Karpas-422 (cell line): ENCODE measurements at places on chromosomes 13 and 19.

GRCh38 chr13:44273991-44274770, 99.4 kb upstream of the SERP2 start:
- DNase-seq, result peak; percentile 69

- no peak for DNase-seq
Measured at GRCh38 chr13:33615436-33615835, 202.5 kb upstream of the RFC3 start.

GRCh38 chr13:76971851-76972829, 19.7 kb upstream of the CLN5 start:
- DNase-seq, result peak; percentile 50

DNA sequence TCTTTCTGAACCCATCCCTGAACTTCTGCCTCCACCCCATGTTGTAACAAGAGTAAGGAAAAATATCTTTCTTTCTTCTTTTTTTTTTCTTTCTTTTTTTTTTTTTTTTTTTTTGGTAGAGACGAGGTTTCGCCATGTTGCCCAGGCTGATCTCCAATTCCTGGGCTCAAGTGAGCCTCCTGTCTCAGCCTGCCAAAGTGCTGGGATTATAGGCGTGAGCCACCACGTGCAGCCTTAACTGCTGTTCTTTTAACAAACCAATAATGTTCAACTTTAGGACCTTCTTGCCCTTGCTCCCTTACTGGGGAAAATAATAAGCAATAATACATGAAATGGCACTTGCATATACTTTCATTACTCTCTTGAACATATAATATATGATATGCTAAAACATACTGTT, 19.6 kb downstream of the GPR183 start:
- no peak for DNase-seq

DNA sequence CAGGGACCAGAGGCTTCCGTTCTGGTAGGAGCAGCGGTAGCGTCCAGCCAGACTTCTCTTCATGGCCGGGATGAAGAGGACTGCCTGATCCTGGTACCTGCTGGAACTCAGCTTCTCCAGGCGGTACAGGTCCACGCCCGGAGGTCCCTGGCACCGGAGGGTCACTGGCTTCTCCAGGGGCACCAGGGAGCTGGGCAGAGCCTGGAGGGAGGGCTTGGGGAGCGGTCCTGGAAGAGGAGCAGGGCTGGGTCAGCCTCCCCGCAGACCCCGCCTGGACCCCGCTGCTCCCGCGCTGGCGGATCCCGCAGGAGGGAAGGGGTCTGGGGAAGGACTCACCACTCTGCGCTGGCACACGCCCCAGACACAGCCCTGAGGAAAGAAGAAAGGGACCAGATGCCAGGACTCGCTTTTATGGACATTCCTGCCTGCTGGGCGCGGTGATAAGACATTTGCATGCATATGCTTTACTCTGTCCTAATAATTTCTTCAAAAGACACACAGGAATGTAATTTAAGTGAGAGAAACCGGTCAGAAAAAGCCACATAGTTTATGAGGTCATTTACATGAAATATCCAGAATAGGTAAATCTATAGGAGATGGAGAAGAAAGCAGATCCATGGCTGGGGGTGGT, 5.8 kb downstream of the GP6 start:
- no peak for DNase-seq

DNA sequence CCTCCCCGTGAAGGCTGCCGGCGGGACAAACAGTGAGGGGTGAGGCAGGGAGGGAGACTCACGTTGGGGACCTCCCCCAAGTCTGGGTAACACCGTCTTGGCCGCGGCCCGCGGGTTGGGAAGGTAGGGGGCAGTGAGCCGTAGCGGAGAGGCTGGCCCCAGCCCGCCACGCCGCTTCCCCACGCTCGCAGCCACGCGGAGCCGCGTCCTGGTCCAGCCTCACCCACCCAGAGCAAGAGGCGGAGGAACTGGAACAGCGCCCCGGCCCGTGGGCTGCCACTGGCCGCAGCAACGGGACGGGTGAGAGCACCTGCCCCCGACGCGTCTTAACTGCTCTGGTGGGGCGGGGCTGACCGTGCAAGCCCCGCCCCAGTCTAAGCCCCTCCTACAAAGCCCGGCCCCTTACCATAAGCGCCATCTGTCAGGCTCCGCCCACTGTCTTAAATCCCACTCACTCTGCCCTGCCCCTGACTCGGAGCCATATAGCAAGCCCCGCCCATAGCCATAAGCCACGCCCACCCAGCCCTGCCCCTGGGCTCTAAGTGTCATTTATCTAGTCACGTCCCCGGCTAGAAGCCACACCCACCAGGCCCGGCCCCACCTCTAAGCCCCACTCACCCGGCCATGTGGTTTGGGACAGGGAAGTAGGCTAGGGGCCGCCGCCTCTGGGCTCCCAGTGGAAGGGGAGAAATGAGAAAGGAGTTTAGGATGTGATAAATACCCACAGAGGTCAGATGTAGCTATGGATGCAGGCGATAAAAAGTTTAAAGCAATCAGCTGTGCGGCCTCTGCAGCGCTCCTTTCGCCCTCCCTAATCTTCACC, 2.1 kb upstream of the CCL25 start:
- DNase-seq, result peak; percentile 94

GRCh38 chr19:29492769-29493168, 33.0 kb upstream of the VSTM2B start:
- DNase-seq, result no peak

- DNase-seq, result no peak
Measured at GRCh38 chr13:108662528-108662927, 33.1 kb downstream of the MYO16 start.

GRCh38 chr19:18262917-18263316, 11.3 kb downstream of the IQCN start:
- DNase-seq, result no peak

DNA sequence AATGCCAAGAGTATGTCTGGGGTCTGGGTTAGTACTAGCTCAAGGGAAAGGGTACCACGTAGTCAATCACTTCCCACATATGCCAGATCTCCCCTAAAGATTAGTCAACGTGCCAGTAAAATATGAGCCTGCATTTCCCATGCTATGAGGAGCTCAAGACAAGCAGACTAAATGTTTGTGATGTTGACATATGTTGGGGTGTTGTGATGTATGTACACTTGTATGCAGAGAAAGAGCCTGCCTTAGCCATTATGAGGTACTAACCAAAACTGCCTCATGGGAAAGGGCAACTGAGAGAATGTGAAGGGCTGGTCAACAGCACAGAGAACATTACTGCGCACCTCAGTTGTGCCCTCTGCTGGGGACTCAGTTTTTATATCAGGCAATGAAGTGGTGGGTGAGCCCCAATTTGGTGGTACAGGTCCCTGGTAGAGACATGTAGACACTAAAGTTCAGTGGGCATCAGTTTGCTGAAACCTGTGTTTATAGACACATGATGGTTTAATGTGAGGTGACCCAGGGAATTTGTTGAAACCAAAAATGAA, 287.0 kb downstream of the DCT start:
- DNase-seq, result peak; percentile 67

- DNase-seq, result peak; percentile 46
Measured at GRCh38 chr19:2271234-2272103, 10.5 kb downstream of the PEAK3 start.

DNA sequence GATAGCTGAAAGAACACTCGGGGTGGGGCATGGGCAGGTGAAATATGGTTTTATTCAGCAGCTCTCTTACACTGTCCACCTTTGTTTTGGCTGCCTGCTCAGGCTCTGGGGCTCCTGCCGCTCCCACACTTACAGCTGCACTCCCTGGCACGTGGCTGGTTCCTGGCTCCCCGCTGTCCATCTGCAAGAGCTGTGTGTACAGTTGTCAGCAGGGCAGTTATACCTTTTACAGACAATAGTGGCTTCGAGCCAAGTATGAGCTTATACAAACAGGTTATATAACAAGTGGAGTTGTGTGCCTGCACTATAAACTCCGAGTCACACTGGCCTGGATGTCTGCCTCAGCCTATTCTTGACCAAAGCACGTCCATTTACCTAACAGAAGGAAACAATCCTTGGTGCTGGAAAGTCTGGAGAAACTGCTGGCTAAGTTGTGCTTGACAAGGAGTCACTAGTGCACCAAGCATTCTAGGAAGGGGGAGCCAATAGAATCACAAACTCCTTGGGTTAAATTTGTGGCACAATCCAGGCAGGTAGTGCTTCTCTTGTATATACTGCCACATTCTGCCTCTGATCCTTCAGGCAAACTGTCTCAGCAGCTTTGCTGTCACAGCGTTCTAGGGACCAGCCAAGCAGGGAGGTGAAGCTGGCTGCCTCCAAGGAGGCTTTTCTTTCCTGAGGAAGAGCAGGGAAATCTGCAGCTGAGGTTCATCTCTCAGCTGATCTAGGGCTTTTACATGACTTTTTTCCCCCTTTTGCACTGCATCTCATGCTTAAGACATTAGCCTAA, 68.2 kb downstream of the NHLRC3 start:
- peak; percentile 26 for DNase-seq

- DNase-seq, result no peak
Measured at GRCh38 chr13:101049166-101049850, 367.0 kb downstream of the NALCN start.

GRCh38 chr13:33409673-33410510, 124.3 kb upstream of the STARD13 start:
- DNase-seq, result no peak

DNA sequence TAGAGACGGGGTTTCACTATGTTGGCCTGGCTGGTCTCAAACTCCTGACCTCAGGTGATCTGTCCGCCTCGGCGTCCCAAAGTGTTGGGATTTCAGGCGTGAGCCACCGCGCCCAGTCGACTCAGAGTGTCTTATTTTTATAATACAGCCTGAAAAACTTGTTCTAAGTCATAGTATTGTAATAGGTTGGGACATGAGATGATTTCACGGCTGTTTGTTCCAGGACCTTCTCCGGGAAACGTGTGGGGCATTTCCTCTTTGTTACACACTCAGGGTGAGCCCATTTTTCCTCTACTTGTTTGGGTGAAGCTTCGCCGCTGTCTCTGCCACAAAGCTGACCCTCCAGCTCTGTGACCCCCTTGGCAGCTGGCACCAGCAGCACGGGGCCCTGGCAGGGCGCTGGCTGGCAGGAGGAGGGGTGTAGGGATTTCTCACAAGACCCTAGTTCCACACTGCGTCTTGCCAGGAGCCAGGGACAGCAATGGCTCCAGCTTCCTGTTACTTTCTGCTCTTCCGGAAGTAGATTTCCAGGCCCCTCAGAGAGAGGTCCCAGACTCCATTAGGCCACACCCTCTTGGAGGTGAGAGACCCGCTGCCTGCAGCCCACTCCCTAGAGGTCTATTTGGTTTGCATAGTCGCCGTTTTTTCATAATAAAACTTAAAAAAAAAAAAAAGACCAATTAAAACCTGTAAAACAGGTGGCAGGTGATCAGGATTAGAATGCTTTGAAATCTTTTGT, 15.6 kb downstream of the FGF21 start:
- no peak for DNase-seq

DNA sequence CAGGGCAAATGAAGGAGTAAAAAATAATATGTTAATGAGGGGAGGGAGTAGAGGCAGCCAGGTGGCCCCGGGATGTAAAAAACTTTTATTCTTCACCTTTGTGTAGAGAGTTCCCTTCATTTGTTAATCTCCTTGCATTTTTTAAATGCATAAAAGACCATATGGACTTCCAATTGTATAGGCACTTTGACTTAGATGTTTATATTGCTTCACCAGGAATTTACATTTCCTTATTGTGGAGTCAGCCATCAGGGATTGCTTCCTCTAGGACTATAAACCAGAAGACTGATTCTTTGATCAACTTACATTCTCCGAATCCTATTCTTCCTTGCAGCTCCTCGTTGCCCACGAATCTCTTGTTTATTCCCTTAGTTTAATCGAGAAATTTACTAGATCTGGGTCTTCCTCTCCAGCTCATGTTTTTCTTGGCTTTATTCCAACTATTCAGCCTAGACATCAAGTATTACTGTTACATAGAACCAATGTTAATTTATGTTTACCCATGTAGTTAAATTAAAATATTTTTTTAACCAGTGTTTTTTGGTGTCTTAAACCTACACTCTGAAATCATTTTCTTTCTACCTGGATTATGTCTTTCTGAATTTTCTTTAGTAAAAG, 1187.0 kb upstream of the SLC10A2 start:
- DNase-seq, result no peak

GRCh38 chr19:1259876-1260748, 9.0 kb upstream of the CIRBP start:
- peak; percentile 77 for DNase-seq

DNA sequence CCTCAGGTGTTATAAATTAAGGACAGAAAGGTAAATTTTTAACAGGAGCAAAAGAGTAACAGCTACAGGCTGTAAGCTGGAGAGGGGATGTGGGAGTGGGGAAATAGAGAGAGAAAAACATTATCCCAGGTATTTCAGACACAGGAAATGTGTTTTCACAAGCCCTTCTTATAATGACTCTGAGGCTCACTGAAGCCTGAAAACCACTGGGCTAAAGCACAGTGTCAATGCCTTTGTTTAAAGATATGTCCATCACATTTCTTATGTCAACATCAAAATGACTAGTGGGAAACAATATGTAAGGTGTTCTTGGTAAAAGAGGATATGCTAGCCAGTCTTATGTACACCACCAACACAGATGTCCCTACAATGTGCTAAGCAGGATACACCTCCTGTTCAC, 365.9 kb downstream of the FGF14 start:
- no peak for DNase-seq

DNA sequence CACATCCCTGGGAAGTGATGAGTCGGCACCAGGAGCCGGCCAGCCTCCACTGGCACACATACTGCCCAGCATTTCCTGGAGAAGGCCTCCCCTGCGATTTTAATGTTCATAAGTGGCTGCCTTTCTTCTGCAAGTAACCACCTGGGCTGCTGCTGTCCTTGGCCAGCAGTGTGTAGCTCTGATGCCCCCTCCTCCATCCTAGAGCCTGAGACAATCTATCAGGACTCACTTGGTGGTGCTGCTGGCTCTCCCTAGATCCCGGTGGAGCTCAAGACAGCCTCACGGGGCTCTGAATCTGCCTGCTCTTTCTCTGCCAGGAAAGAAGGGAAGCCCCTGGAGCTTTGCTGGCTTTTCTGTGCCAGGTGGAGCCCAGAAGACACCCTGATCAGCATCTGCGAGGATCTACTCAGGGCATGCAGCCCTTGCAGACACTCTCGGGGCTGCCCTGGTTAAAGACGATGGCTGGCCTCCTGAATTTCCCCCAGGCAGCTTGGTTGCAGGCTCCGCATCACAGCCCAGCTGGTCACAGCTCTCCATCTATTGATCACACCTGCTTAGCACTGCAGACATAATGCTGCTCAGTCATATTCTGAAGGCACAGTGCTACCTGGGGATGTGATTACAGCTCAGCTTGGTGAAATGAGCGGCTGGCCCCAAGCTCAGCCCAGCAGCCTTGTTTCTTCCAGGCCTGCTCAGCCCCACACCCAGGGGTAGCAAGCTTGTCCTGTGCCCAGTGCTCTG, 122.3 kb downstream of the ZDHHC20 start:
- no peak for DNase-seq

- no peak for DNase-seq
Measured at GRCh38 chr19:40419066-40419612, 6.0 kb upstream of the PRX start.

DNA sequence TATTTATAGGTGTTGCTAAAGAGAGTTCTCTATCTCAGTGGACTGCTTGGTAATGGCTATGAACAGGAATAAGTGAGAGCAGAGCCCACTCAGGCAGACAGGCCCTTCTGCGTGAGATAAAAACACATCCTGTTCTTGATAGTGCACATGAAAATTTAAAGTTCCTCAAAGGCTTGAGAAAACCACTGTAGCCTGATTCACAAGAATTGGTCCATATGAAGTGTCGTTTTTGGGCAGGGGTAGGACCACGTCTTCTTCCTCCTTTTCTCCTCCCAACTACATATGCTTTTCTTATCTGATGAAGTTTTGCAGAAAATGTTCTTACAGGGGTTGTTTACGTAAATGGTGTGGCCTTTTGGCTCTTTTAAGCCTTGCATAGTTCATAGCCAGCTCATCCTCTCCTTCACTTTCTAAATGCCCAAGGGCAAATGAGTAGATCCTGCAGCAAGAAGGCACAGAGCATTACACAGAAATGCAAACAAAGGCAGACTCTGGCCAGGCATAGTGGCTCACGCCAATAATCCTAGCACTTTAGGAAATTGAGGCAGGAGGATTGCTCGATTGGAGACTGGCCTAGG, 53.8 kb downstream of the RNF6 start:
- no peak for DNase-seq
